ENCODE measurements at places on chromosomes 1 and 21.
A peak's percentile ranks its signal among the peaks of the same experiment; 100 is the strongest.

- DNase-seq = no peak
Measured at GRCh38 chr1:239368436-239369109, 17.8 kb upstream of the CHRM3 start.

DNA sequence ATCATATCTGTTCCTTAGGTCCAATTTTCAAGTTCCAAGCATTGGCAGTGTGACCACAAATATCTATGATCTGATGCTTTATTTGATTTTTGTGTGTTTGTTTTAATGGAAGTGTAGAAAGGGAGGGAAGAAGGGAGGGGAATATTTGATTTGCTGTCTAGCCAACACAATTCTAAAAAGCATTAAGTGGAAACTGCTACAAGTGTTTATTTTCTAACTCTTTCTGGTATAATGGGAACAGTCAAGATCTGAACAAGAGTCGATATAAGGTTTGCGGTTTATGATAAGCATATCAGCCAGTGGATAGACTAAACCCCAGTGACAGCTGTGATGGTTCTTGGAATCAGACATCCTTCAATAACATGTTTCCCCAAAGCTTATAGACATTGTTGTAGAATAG, 267.8 kb upstream of the SNX7 start:
- no peak for DNase-seq

- no peak for DNase-seq
Measured at GRCh38 chr1:205448540-205449253, 7.1 kb downstream of the BLACAT1 start.

- no peak for DNase-seq
Measured at GRCh38 chr1:234842726-234843641, 233.0 kb upstream of the IRF2BP2 start.

- no peak for DNase-seq
Measured at GRCh38 chr1:184664661-184665060, 90.0 kb downstream of the EDEM3 start.

DNA sequence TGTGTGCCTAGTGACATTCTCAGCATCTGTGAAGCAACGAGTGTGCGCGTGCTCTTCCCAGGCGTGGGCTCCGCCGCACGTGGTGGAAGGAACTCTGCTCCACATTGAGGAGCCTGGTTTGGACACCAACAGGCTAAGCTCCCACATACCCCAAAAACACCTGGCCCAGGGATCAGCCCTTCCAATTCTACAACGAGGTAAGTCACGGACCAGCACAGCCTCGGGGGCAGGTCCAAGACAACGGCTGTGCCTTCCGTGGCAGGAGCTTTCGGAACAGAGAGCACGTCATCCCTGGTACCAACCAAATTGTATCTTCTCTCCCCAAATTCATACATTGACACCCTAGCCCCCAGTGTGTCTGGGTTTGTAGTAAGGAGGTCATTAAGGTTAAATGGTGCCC, 27.2 kb upstream of the PDE9A start:
- DNase-seq = no peak

GRCh38 chr1:43453442-43454269, at the start of gene HYI:
Gene HYI, minus strand, starts transcription at chr1:43453931. Its CDS starts 138 bp downstream, at chr1:43453793.
- DNase-seq = peak; percentile 69

GRCh38 chr1:42264511-42265190, 70.4 kb downstream of the FOXJ3 start:
- no peak for DNase-seq

- DNase-seq = no peak
Measured at GRCh38 chr1:109112056-109112651, 1.8 kb upstream of the ELAPOR1 start.

DNA sequence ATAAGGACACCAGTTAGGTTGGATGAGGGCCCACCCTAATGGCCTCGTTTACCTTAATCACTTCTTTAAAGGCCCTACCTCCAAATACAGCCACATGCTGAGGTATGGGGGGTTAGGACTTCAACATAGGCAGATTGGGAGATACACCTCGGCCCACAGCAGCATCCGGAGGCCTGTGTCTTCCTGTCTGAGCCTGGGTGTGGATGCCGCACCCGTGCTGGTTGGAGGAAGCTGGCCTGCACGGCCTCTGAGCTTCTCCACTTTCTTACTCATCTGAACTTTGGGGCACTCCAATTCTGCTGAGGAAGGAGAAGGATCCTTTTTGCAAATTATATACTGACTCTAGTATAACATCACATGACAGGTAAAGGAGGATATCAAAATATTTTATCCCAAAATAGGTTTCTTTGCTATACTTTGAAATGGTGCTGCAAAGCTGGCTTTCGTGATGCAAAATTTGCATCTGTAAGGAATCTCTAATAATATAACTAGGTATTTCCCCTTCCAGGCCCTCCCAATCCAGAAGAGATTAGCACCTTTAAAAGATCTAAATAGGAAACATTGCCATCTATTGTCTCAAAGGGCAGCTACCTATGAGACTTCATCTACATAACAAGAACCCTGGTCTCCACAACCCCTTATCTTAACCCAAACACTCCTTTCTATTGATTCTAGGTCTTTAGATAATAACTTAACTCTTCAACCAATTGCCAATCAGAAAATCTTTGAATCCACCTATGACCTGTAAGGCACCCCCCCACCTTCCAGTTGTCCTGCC, 247.6 kb downstream of the KCNJ6 start:
- no peak for DNase-seq

- DNase-seq = no peak
Measured at GRCh38 chr1:33738536-33738935, 125.3 kb upstream of the HMGB4 start.

GRCh38 chr1:44012941-44013609, 18.2 kb downstream of the SLC6A9 start:
- no peak for DNase-seq

- no peak for DNase-seq
Measured at GRCh38 chr1:119636491-119637089, 11.5 kb downstream of the ZNF697 start.

- DNase-seq = no peak
Measured at GRCh38 chr1:14835725-14836124, 237.2 kb downstream of the KAZN start.

DNA sequence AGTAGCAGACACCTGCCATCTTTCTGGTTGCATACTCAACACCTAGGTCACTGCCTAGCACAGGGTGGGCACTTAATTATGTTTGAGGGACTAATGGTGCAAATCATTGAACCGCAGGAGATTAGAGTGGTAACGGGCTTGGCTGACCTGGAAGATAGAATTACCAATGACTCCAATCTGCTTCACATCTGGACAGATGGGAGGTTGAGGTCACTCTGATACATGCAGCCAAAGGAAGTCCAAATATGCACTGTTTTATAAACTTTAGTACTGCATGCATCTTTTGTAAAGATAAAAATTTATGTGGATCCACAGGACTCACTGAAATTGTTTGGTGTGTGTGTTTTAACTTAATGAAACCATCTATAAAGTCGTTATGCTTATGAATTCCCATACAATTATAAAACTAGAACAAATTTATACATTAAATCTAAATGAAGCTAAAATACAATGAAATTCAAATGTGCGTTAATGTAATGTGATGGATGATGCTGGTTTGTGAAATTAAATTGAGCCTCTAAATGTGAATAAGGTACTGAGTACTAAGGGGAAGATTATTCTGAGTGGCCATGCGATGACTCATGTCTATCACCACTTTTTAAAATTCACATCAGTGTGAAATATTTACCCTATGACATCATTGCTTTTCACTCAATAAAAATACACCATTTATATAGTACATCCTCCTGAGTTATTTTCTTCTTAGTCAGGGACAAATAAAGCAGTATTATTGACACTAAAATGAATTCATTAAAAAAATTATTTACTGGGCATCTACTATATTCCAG, 224.7 kb upstream of the FAM78B start:
- DNase-seq = no peak

DNA sequence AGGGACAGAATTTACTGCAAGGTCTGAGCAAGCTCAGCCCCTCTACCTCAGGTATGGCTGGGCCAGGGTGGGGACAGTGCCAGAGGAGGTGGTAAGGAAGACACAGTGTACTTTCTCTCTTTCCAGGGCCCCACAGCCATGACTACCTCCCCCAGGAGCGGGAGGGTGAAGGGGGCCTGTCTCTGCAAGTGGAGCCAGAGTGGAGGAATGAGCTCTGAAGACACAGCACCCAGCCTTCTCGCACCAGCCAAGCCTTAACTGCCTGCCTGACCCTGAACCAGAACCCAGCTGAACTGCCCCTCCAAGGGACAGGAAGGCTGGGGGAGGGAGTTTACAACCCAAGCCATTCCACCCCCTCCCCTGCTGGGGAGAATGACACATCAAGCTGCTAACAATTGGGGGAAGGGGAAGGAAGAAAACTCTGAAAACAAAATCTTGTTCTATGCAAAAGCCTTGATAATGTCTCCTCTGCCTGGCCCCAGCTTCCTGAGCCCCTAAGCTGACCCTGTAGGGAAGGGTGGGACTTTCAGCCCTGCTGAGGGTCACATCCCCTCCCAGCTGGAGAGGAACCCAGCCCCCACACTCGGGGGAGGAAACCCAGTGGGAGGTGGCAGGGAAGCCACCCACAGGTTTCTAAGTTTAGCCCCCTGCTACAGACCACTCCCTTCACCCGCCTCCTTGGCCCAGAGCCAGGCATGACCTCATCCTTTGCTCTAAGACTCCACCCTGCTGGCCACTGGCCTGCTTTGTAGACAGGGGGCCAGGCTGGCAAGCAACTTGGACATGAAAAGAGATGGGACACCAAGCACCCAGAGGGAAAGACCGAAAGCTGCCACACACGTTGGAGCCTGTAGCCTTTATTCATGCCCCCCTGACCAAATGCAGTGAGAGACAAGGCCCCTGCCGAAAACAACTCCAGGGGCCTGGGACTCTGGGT, 6.4 kb downstream of the RHOC start:
- DNase-seq = peak; percentile 92

- no peak for DNase-seq
Measured at GRCh38 chr1:77906019-77906545, 17.7 kb downstream of the NEXN start.

GRCh38 chr21:31326522-31327242, 17.4 kb downstream of the TIAM1 start:
- no peak for DNase-seq

GRCh38 chr1:145922266-145922665, 3.7 kb upstream of the PEX11B start:
- no peak for DNase-seq

Data from HFF-Myc (cell line).